ENCODE measurements at places on chromosomes 11 and 22. TPM values are rescaled to one million over a fixed set of nuclear protein-coding genes. Genes with fewer than 3 reads are reported as not detected.

Gene DSCAML1
- 1.6 TPM for total RNA-seq

Gene AIFM3
- 2.7 TPM for total RNA-seq

Gene NXPE1
- not detected for total RNA-seq

Gene DRICH1
- total RNA-seq = not detected

Gene PHOX2A
- total RNA-seq = not detected

Gene RFPL3
- total RNA-seq = not detected

Gene EHF
- total RNA-seq = 0.51 TPM

- H3K27me3 ChIP-seq = no peaks in the 10 kb centered on the region
- H3K27ac ChIP-seq = no peak overlapping the region
- no peak overlapping the region for H3K4me3 ChIP-seq
- no peaks in the 10 kb centered on the region for H3K4me1 ChIP-seq
- no peak for DNase-seq
Measured at GRCh38 chr22:50691521-50691920, 18.9 kb downstream of the SHANK3 start.

DNA sequence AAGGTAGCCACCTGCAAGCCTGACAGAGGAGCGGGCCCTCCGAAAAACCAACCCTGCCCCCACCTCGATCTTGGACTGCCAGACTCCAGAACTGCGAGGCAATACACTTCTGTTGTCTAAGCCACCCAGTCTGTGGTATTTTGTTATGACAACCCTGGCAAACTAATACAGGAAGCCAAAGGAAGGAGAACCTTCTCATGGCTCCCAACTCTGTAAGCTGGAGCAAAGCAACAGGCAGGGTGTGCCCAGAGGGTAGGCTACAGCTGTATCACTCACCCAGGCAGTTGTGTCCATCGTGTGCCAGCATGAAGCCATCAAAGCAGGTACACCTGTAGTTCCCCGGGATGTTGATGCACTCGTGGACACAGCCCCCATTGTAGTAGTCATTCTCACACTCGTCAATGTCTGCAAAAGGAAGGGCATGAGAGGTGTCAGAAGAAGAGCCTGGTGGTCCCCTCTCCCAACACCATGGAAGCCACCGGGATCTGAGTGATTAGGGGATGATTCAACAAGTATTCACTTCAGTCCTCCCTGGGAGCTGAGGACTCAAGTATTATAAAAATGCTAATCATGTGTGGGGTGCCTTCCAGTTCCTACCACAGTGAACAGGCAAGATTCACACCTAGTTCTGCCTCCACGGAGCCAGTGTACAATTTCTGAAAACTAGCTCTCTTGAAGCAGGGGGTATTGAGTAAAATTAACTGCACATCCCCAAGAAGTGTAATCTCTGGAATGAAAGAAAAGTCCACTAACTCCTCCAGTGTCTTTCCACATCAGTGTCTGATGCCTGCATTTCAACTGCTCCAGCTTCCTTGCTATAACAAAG, 23.3 kb downstream of the SCUBE1 start:
- no peak for DNase-seq
- no peak overlapping the region for H3K27ac ChIP-seq
- no peak overlapping the region for H3K4me3 ChIP-seq
- no peaks in the 10 kb centered on the region for H3K36me3 ChIP-seq
- H3K4me1 ChIP-seq = no peaks in the 10 kb centered on the region

- no peak overlapping the region for H3K27ac ChIP-seq
- no peaks in the 10 kb centered on the region for H3K27me3 ChIP-seq
- DNase-seq = no peak
Measured at GRCh38 chr11:61872935-61873565, 18.3 kb downstream of the FADS3 start.

GRCh38 chr11:6653097-6653496, 2.5 kb downstream of the DCHS1 start:
- no peaks in the 10 kb centered on the region for H3K36me3 ChIP-seq
- H3K27me3 ChIP-seq = peaks cover 80% of the 10 kb centered on the region
- no peak for DNase-seq
- no peaks in the 10 kb centered on the region for H3K4me1 ChIP-seq
- no peak overlapping the region for H3K4me3 ChIP-seq
- H3K27ac ChIP-seq = no peak overlapping the region

DNA sequence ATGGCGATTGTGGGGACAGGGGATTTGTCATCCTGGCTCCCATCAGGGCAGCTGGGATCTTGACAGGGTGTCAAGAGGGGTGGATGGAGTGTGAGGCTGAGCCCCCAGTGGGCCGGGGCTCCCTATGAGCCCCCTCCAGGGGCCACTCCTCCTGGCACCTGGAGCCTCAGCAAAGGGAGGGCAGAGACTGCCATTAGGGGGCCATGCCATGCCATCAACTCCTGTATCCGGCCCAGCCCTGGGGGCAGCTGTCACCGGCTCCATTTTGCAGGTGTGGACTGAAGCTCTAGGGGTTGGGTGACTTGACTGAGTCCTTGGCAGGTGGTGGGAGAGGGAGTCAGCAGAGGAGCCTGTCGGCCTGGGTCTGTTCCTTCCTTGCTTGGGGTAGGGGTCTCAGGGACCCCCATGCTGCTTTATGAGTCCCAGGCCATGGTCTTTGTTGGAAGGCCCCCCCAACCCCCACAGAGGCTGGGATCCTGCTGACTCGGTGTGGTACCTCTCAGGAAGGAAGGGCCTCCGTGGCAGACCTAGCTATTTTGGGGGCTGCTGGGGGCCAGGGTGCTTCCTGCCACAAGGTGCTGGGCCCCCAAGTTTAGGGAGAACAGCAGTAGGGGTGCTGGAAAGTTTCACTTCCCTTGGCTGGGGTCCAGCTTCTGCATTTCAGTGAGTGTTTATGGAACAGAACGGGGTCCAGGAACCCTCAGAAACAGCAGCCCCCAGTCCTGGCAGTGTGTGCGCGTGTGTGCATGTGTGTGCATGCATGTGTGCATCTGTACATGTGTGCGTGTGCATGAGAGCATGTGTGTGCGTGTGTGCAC, 1.5 kb downstream of the ACY3 start:
- H3K27ac ChIP-seq = no peak overlapping the region
- H3K4me1 ChIP-seq = peaks cover 4% of the 10 kb centered on the region
- 0 out of 2 replicates have a peak, but pooled peaks cover 2% of the 10 kb centered on the region for H3K27me3 ChIP-seq
- H3K4me3 ChIP-seq = no peak overlapping the region
- H3K36me3 ChIP-seq = no peaks in the 10 kb centered on the region
- DNase-seq = no peak

DNA sequence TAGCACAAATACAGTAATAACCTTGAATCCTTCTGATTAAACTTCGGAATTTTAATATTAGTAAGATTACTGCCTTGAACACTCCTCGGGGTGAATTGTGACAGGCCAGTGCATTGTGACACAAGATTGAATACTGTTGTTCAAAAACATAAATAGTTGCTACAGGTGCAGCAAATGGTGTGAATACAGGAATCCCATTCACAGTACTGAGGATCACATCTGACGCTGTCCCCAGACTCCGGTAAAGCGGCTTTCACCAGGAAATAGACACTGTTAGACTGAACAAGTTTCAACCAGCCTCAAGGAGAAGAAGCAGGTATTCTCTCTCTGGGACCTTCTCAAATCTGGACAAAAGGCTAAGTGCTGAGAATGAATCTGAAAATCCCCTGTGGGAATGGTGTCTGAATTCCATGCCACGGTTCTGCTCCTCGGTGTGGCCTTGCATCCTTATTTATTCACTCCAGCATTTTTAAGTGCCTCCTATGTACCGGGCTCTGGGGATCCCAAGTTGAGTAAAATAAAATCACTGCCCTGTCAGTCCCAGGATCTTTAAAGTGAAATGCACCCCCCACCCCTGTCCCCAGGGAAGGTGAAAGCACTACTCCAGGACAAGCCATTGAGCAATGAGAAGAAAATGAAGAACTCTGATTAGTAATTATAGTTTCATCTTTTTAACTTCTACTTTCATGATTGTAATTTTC, 3.4 kb downstream of the LGR4 start:
- H3K27me3 ChIP-seq = no peaks in the 10 kb centered on the region
- H3K36me3 ChIP-seq = no peaks in the 10 kb centered on the region
- no peak for DNase-seq
- peaks cover 44% of the 10 kb centered on the region for H3K4me1 ChIP-seq
- H3K27ac ChIP-seq = peak overlapping the region; percentile 79

- H3K4me1 ChIP-seq = no peaks in the 10 kb centered on the region
- H3K27me3 ChIP-seq = no peaks in the 10 kb centered on the region
- no peak overlapping the region for H3K4me3 ChIP-seq
- DNase-seq = no peak
- H3K36me3 ChIP-seq = no peaks in the 10 kb centered on the region
Measured at GRCh38 chr22:31556627-31557203, 60.4 kb downstream of the SFI1 start.

GRCh38 chr11:73213196-73214143, 4.6 kb upstream of the P2RY2 start:
- peaks cover 6% of the 10 kb centered on the region for H3K4me1 ChIP-seq
- no peaks in the 10 kb centered on the region for H3K36me3 ChIP-seq
- DNase-seq = no peak

GRCh38 chr11:115276191-115276590, 228.0 kb downstream of the CADM1 start:
- H3K4me3 ChIP-seq = no peak overlapping the region
- no peaks in the 10 kb centered on the region for H3K36me3 ChIP-seq
- no peaks in the 10 kb centered on the region for H3K27me3 ChIP-seq
- no peaks in the 10 kb centered on the region for H3K4me1 ChIP-seq

DNA sequence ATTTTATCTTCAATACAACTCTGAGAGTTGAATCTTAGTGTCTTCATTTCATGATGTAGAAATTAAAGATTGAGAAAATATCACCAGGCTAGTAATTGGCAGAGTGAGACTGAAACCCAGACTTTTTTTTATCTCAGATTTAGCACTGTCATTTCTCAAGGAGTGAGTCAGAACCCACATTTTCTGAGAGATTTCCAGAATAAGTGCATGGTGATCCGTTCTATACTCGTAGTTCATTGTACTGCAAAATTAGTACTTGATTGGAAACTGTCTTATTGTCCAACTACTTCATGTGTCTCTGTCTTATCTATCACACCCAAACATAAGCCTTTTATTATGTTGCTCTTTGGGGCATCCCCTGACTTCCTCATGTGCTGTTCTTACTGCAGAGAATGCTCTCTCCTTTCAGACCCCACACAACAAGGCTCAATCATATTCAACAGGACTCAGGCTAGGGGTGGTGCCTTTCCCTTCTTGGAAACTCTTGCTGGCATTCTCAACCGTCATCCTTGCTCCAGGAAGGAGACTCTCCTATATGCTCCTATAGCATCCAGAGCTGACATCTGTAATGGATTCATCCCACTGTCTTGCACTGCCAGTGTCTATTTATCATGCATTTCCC, 76.7 kb upstream of the BLID start:
- no peaks in the 10 kb centered on the region for H3K27me3 ChIP-seq
- H3K36me3 ChIP-seq = no peaks in the 10 kb centered on the region
- no peak overlapping the region for H3K4me3 ChIP-seq
- no peak for DNase-seq
- peaks cover 26% of the 10 kb centered on the region for H3K4me1 ChIP-seq

- H3K4me3 ChIP-seq = no peak overlapping the region
- no peak overlapping the region for H3K27ac ChIP-seq
- no peak for DNase-seq
- no peaks in the 10 kb centered on the region for H3K4me1 ChIP-seq
- no peaks in the 10 kb centered on the region for H3K36me3 ChIP-seq
Measured at GRCh38 chr11:117912497-117912896, 16.7 kb downstream of the TMPRSS13 start.

DNA sequence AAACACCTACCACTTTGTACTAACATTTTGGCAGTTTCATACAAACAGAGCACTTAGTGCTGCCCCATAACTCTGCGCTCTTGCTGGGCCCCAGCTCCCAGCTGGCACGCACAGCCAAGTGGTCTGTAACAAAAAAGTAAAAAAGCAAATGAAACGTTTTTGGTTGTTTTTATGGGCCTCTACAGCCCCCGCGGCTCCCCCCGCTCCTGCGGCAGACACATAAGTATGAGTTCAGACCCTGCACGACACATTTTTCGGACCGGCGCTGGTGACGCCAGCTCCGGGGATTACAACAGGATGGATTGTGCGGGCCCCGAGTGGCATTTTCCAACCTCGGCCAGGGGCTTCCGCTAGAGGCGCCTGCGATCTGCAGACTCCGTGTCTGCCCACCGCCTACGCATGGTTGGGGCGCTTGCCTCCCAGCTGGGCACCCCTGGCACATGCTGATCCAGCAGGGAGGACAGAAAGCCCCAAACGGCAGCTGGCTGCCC, 418.2 kb downstream of the SOX6 start:
- H3K27me3 ChIP-seq = no peaks in the 10 kb centered on the region
- H3K4me3 ChIP-seq = no peak overlapping the region
- H3K36me3 ChIP-seq = no peaks in the 10 kb centered on the region
- DNase-seq = no peak
- no peak overlapping the region for H3K27ac ChIP-seq

- H3K27me3 ChIP-seq = no peaks in the 10 kb centered on the region
- peak overlapping the region; percentile 81 for H3K27ac ChIP-seq
- DNase-seq = no peak
- peaks cover 25% of the 10 kb centered on the region for H3K4me1 ChIP-seq
- H3K4me3 ChIP-seq = peak overlapping the region; percentile 73
- peaks cover 5% of the 10 kb centered on the region for H3K36me3 ChIP-seq
Measured at GRCh38 chr22:38316364-38317121, 690 bp downstream of the CSNK1E start.

- peak within 1 kb of the TSS; percentile 86 for H3K27ac ChIP-seq
- H3K27me3 ChIP-seq = no peaks in the 10 kb centered on the region
- DNase-seq = peak; percentile 42
Measured at GRCh38 chr11:36509694-36510593, at the start of gene TRAF6. TSS of gene TRAF6 (minus strand) at chr11:36510272. CDS start at chr11:36501515, 8,757 bp downstream.

DNA sequence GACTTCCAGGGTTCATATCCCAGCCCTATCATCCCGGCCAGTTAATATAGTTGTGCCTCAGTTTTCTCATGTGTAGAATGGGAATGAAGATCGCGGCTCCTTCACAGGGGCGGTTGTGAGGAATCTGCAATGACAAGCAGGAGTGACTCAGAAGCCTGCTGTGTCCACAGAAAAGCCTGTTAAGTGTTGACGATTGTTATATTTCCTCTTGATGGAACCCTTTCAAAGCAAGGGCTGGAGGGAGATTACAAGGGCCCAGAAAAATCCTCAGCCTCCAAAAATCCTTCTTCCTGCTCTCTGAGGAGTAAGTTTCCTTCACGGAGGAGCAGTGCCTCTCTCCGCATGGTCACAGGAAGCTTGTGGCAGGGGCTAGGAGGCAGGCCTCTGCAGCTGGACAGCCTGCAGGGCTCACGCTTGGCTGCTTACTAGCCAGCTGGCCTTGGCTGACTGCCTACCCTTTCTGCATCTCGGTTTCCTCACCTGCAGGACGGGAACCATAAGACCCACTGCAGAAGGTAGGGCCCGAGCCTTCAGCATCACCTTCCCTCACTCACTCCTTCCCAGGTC, 63.4 kb downstream of the CACNG2 start:
- peaks cover 24% of the 10 kb centered on the region for H3K4me1 ChIP-seq
- H3K36me3 ChIP-seq = no peaks in the 10 kb centered on the region
- no peak for DNase-seq
- no peak overlapping the region for H3K4me3 ChIP-seq
- peak overlapping the region; percentile 53 for H3K27ac ChIP-seq
- no peaks in the 10 kb centered on the region for H3K27me3 ChIP-seq
